ENCODE measurements at places on chromosomes 7 and 10. TPM values are rescaled to one million over a fixed set of nuclear protein-coding genes. Genes with fewer than 3 reads are reported as not detected.

ARHGEF35 gene
- total RNA-seq, result 3.9 TPM

ZNF365 gene
- total RNA-seq, result not detected

CREM gene
- total RNA-seq, result 75.3 TPM

GRCh38 chr7:142459551-142459963, 201.7 kb upstream of the PRSS58 start:
- H3K4me3 ChIP-seq, result no peak overlapping the region
- no peak for DNase-seq
- peaks cover 32% of the 10 kb centered on the region for H3K27me3 ChIP-seq
- H3K36me3 ChIP-seq, result no peaks in the 10 kb centered on the region
